ENCODE measurements at places on chromosomes 16 and 17.

DNA sequence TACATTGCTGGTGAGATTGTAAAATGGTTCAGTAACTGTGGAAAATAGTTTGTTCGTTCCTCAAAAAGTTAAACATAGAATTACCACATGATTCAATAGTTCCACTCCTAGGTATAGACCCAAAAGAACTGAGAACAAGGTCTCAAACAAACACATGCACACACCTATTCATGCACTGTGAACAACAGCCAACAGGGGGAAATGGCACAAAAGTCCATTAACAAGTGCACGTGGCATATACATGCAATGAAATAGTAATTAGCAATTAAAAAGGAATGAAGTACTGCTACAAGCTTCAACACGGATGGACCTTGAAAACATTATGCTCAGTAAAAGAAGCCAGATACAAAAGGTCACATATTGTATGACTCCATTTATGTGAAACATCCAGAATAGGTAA, 23.8 kb downstream of the SDK2 start:
- DNase-seq: no peak

DNA sequence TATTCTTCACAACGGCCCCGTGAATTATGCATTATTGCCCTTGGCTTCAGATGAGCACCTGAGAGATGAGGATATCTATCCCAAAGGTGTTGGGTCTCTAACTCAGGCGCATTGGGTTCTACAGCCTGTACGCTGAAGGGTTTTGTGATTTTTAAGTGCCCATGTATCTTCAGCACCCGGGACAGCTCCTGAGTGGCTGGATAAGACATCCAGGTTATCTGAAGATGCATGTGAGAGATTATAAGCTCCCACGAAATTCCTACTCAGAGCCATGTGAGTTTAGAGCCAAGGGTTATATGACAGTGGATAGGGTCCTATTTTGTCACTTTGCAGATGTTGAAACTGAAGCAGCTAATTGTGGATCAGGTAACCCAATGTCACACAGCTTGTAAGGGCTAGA, 612.3 kb upstream of the EEF2KMT start:
- DNase-seq: no peak

DNA sequence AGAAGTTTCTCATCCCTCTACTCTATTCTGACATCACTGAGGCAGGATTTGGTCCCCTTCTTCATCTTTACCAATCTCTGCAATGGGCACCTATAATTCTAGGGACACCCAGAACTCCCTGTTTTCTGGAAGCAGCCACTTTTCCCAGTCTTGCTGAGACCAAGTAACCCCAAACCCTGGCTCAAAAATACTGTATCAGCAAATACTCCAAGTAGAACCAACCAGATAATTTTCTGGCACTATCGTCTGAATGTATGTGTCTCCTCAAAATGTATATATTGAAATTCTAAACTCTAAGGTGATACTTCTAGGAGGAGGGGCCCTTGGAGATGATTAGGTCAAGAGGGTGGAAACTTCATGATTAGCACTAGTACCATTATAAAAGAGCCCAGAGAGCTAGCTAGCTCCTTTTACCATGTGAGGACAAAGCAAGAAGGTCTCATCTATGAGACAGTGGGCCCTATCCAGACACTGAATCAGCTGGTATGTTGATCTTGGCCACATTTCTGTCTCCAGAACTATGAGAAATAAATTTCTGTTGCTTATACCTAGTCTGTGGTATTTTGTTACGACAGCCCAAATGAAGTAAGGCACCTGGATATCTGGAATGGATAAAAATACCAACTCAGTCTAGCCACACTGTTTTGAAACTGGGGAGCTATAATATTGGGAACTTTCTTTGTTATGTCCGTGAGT, 464.4 kb downstream of the CDH11 start:
- no peak for DNase-seq

DNA sequence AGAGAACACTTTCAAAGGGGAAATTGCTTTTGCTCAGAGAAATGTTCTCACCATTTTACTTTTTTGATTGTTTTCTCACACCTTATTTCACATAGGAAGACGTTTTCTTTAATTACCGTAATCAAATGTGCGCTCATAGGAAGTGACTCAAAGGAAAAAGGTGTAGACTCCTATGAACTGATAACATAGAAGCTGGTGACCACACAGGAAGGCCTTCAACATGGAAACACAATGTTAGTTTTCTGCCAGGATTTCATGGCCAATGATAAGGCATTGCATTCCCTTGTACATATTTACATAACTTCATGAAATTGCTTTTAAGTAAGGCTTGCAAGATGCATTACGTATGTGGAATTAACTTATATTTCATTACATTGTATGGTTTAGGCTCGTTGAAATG, 40.9 kb upstream of the KCNJ16 start:
- no peak for DNase-seq

GRCh38 chr16:89827383-89828198, 684 bp upstream of the SPIRE2 start:
- no peak for DNase-seq

DNA sequence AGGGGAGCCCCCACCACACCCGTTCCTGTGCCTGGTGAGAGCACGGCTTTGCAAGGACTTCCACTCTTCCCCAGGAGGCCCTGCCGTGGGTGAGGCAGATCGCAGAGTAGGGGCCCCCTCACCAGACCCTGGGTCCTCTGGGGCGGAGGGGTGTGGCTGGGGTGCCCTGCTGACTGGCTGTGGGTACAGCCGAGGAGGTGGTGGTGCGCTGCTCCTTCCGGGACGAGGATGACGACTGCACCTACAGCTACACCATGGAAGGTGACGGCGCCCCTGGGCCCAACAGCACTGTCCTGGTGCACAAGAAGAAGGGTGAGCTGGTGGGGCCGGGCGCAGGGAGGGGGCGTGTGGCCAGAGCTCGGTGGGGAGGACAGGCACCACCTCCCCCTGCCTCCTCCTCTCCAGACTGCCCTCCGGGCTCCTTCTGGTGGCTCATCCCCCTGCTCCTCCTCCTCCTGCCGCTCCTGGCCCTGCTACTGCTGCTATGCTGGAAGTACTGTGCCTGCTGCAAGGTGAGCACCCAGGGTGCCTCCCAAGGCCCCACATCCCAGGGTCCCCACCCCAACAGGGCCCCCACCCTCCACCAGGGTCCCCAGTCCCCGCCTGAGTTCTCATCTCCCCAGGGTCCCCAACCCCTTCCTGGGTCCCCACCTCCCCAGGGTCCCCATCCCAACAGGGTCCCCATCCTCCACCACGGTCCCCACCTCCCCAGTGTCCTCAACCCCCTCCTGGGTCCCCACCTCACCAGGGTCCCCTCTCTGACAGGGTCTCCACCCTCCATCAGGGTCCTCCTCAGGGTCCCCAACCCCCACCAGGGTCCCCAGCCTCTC, 16.1 kb downstream of the ITGB4 start:
- DNase-seq: no peak

DNA sequence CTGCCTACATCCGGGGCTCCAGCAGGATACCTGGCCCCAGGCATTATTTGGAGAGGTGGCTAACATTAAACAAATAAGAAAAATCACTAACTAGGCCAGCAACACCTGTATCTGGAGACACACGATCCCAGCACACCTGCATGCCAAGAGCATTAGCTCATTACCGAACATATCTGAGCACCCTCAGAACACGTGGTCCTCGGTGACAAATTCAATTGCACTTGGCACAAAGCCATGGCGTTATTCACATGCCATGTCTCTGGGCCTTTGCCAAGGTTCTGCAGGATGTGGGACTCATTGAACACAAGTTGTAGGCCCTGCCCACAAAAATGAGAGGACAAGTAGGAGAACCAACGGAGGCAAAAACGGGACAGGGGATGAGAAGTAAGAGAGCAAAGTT, 552.3 kb downstream of the TOX3 start:
- DNase-seq: no peak

DNA sequence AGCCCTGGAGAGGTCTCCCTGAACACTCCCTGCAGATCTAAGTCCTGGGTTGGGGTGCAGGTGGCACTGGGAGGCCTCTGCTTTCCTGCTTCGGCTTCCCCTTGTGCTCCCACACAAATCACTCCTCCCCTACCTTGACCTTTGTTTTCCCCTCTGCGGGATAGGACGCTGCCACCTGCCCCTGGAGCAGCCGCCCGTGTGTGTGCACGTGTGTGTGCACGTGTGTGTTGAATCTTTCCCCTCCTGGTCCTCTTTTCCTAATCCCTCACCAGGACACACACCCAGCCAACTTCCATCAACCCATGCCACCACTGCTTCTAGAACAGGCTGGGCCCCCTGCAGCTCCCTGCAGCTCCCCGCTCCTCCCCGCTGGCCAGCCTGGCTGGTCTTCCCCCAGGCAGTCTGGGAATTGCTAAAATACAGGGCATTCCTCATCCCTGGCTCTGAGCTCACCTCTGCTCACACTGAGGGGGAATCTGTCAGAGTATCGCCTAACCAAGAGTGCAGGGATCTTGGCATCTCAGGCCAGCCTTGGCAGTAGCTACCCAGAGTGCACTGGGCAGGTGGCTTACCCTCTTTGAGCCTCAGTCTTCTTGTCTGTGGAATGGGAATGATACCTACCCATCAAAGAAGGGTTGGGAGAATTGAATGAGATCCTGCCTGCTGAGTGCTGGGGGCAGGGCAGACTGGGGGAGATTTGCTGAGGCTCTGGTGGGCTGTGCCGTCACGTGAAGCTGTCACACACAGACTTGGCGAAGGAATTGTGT, 198.5 kb downstream of the NTN1 start:
- no peak for DNase-seq

DNA sequence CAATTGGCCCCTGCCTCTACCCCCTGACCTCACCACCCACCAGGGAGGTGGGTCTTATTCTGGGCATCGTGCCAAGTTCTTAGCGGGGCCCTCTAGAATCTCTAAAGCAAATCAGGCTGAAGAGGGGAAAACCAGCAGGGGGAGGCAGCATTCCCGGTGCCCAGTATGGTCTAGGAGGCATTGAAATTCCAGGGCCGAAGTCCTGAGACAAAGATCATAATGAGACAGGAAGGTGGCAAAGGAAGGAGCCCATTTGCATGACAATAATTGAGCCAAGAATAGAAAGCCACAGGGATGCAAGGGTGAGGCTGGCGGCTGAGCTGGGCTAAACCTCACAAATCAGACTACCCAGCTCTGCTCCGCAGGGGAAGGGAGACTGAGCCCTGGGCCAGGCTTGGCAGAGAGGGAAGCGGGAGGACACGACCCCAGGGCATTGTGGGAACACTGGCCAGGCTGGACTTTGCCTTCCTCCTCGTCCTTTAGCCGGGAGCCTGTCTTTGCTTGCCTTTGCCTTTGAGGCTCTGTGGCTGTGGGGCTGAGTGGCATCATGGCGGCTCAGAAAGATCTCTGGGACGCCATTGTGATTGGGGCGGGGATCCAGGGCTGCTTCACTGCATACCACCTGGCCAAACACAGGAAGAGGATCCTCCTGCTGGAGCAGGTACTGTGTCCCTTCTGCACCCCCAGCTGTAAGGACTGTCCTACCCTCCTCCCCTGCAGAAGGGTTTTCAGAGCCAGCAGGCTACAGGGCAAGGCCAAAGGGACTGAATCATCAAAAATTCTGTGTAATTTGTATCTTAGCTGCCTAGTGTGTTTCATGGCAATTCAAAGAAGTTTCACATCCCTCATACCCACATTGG, at the start of gene PIPOX:
Gene PIPOX, plus strand, starts transcription at position 463 of the 860 bp plus-strand sequence. Its CDS starts 85 bp downstream, at position 548.
- DNase-seq: no peak

- DNase-seq: peak; percentile 11
Observed at GRCh38 chr16:50627419-50627818, 53.7 kb downstream of the SNX20 start.

GRCh38 chr17:28385406-28385805, 13.9 kb downstream of the SARM1 start:
- DNase-seq: no peak

DNA sequence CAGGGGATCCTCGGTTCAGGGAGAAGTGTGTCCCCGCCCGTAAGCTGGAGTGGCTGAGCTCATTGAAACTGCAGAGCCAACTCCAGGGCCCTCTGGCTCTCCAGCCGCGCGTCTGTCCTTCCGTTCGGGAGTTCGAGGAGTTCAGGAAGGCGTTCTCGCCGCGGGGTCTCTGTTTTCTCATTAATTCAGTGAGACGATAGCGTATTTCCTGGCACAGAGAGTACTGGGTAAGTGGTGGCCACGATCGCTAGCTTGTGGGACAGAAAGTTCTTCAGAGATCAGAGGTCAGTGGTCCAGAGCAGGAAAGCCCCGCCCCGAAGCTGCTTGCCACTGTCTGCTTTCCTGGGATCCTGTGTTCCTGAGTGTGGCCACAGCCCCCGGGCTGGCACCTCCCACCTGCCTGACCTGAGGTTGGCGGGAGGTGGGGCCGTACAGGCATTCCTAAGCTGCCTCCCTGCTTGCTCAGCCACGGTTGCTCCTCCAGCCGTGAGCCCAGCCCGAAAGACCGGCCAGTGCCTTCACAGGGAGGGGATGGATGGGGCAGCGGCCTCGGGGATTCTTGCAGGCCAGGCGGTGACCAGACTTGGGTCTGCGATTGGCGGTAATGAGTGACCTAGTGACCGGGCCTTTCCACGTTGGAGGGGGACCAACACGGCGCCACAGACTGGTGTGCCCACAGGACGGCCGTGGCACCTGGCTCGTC, 8.9 kb downstream of the BAIAP2 start:
- DNase-seq: no peak

GRCh38 chr16:57166451-57166850, 19.4 kb downstream of the PSME3IP1 start:
- DNase-seq: no peak

DNA sequence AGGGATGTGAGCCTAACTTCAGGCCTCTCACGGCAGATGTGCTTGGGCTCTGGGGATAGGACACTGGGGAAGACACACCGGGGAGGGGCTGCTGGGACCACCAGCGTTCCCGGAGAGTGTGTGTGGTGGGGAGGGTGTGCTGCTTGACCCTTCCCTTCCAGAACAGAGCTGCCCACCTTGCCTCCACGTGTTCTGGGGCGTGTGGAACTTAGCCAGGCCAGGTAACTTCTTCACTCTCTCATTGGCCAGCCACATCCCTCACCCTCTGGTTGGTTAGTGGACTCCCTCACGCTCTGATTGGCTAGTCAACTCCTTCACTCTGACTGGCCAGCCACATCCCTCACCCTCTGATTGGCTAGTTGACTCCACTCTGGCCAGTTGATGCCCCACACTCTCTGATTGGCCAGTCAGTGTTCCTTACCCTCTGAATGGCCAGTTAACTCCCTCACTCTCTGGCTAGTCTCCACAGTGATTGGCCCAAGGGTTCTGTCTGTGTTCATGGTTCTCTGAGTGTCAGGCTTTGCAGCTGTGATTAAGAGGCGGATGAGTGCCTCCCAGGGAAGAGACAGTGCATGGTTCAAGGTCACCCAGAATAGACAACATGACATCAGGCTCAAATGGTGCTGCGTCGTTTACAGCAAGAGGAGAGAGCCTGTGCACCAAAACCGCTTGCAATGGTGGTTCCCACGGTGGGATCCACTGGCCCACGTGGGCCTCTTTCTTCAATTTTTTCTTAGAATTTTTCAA, 10.0 kb downstream of the TMEM235 start:
- no peak for DNase-seq
